Osteoblast (primary cell): ENCODE measurements at places on chromosomes 7 and 10. TPM values are rescaled to one million over a fixed set of nuclear protein-coding genes. Genes with fewer than 3 reads are reported as not detected.

SPDYE5 gene
- under 0.01 TPM in 1 of 2 replicates, not detected in the other for total RNA-seq

CLDN12 gene
- total RNA-seq = 35.9 and 39.8 TPM in 2 replicates

KEL gene
- not detected in 2 replicates for total RNA-seq

DLX5 gene
- 2.5 and 3.2 TPM in 2 replicates for total RNA-seq

ZPBP gene
- total RNA-seq = not detected in 2 replicates

CPED1 gene
- 30.8 and 37.4 TPM in 2 replicates for total RNA-seq

GNG11 gene
- 7.6 and 8.8 TPM in 2 replicates for total RNA-seq

GLI3 gene
- 10.9 and 11.9 TPM in 2 replicates for total RNA-seq

C7orf57 gene
- under 0.01 TPM in 2 replicates for total RNA-seq

SOSTDC1 gene
- under 0.01 TPM in 1 of 2 replicates, not detected in the other for total RNA-seq

BAIAP2L1 gene
- 7.7 and 10.5 TPM in 2 replicates for total RNA-seq

CRPPA gene
- 2.4 and 3.3 TPM in 2 replicates for total RNA-seq

CYP2W1 gene
- not detected in 2 replicates for total RNA-seq

CDC14C gene
- 0.29 TPM in 1 of 2 replicates, not detected in the other for total RNA-seq

- no peak for DNase-seq
Observed at GRCh38 chr10:15348579-15348978, 22.5 kb downstream of the FAM171A1 start.

- DNase-seq = no peak
Observed at GRCh38 chr10:29007370-29007747, 281.5 kb upstream of the LYZL1 start.

DNA sequence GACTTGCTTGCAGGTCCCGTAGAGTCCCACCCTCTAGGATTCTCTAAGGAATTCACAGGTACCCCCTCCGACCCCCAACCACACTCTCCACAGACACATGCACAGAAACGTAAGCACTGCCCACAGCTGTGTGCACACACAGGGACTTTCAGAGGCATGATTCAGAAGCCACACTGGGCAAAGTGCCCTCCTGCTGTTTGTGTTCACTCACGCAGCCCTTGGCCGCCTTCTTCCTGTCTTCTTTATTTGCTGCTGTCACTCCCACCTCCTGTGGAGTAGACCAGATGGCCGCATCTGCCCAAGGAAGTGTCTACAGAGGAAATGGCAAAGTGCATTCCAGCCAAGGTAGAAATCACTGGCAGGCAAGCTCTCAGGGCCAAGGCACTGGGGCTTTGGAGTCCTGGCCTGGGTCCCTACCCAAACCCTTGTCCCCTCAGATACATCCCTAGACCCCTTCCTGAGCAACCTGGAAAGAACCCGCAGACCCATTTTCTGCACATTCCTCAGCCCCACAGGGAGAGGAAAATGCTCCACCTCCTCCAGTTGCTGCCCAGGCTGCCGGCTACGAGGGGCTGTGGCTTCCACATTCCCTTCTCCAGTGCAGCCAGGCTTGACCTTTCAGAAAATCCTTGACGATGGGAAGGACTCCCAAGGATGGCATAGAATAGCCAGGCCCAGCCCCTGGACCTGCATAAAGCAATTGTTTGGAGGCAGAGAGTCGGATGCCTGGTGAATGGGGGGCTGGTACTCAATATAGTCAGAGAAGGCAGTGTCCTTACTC lies 21.6 kb upstream of the GIMAP8 start:
- no peak for DNase-seq

- peak; percentile 100 for DNase-seq
Observed at GRCh38 chr7:2517026-2517425, 2.5 kb upstream of the LFNG start.

- no peak for DNase-seq
Observed at GRCh38 chr10:42707234-42707633, 68.9 kb upstream of the ZNF33B start.

DNA sequence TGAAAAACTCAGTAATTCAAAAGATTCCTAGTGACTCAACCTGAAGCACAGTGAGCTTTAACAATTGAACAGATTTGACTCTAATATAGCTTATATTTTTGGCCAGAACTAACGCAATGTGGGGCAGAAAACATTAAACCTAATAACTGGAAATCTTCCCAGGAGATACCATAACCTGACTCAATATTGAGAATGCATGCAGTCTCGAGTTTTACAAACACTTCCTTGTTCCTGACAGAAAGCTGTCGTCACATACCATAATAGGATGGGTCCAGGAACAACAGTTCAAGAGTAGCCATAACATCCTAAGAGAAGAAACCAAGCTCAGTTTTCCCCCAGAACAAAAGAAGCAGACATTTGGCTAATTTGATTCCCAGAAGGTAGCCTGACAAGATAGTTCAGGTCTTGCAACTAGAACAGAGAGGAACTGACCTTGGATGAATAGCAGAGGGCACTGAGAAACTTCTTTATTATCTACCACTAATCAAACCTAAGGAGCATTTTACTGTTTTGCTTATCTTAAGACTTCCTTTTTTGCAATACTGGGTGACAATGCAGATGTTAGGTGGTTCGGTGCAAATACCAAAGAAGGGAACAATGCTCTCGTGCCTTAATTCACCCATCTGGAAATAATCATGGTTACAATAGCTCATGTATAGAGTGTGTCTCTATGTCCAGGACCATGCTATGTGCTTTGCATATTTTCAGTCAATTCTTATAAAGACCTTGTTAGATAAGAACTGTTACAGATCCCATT lies 38.6 kb upstream of the ACSL5 start:
- DNase-seq = no peak

DNA sequence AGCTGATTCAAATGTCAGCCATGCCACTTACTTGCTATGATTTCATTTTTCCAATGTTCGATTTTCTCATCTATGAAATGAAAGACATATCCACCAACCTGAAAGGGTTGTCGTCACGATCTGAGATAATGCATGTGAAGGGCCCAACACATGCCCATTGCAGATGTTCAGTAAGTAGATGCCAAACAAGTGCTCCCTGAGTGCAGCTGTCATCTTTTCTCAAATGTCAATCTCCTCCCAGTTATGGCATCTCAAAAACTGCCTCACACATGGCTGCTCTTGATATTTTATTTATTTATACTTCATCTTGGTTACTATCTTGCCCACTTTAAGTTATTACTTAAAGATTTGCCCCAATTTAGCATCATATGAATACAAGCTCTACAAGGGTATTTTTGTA lies 16.8 kb downstream of the CPEB3 start:
- no peak for DNase-seq

DNA sequence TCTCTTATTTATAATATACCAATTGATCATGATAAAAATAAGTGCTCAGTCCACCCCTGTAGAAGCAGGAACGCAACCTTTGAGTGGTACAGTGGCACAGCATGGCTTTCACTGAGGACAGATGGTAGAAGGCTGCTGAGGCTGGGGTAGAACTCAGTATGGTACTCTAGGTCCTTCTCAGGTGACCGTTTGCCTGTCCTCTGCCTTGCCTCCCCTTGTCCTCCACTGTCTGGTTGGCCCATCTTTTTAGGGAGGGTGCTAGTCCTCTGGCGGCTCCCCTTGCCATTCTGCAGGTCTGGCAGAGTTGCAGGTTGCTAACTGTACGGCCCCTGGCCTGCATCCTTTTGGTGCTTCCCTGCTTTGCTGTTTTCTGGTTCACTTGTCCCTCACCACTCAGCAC lies 27.3 kb downstream of the SLC18A2 start:
- no peak for DNase-seq

- DNase-seq = peak; percentile 74
Observed at GRCh38 chr7:151689196-151689971, 169.7 kb upstream of the RHEB start.

GRCh38 chr7:73307436-73307835 lies 1.2 kb downstream of the NSUN5 start:
- no peak for DNase-seq

GRCh38 chr10:99681553-99681952 lies 22.2 kb downstream of the ENTPD7 start:
- no peak for DNase-seq

- DNase-seq = no peak
Observed at GRCh38 chr7:132882714-132883428, 199.0 kb downstream of the CHCHD3 start.

- DNase-seq = no peak
Observed at GRCh38 chr7:44972562-44972961, 6.3 kb downstream of the MYO1G start.

DNA sequence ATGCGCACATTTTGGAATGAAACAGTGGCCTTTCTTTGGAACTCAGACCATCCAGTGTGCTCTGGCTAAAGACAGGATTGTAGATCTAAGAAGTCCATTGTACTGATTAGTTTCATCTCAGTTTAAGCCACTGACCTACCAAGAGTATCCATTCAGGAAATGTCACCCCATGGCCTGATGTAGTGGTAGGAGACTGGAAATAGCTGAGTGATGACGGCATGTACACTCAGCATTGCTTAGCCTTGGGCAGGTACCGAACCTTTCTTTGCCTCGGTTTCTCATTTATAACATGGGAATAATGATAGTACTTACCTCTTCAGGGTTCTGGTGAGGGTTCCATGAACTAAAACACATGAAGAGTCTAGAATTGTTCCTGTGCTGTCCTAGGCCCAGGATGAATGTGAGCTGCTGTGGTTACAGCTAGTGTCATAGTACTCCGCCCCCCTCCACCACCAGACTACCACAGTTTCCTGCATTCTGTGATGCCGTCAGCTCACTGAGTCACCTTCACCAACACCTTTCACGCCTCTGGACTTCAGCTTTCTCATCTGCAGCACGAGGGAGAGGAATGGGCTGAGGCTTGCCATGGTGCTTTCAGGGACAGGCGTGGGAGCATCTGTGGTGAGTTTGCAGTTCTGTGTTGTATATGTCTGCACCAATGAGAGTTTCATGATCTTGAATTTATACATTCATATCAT lies 484.0 kb upstream of the GALNT17 start:
- peak; percentile 76 for DNase-seq

- DNase-seq = no peak
Observed at GRCh38 chr7:16929146-16929762, 47.5 kb upstream of the AGR3 start.

GRCh38 chr7:141844256-141844655 lies 3.0 kb upstream of the PRSS37 start:
- DNase-seq = no peak
